ENCODE measurements at places on chromosomes 2 and 18. TPM values are rescaled to one million over a fixed set of nuclear protein-coding genes. Genes with fewer than 3 reads are reported as not detected.

ZNF396 gene
- 2.2 TPM for total RNA-seq

GRCh38 chr2:72141881-72142451, 5.7 kb downstream of the CYP26B1 start:
- DNase-seq, result no peak

DNA sequence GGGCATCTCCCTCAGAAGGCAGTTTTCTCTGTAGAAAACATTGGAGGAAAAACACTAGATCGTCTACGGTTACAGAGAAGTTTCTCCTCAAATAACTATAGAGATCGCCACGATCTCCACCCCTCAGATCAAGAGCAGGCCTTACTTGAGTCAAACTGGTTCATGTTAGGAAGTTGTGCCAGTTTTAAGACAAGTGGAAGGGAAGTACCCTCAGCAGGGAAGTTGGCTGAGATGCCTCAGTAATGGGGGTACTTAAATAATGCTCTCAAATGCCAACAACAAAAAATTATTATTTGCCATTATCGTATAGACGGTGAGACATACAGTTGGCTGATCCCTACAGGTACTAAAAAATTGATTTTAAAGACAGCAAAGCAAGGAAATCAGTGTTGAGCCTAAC, 8.2 kb upstream of the SMAD7 start:
- DNase-seq, result no peak

GRCh38 chr2:136031711-136032110, 46.3 kb upstream of the DARS1 start:
- no peak for DNase-seq

GRCh38 chr18:78174737-78175136, 804.9 kb upstream of the SALL3 start:
- no peak for DNase-seq

GRCh38 chr2:187994464-187995331, 297.0 kb upstream of the GULP1 start:
- peak; percentile 10 for DNase-seq

DNA sequence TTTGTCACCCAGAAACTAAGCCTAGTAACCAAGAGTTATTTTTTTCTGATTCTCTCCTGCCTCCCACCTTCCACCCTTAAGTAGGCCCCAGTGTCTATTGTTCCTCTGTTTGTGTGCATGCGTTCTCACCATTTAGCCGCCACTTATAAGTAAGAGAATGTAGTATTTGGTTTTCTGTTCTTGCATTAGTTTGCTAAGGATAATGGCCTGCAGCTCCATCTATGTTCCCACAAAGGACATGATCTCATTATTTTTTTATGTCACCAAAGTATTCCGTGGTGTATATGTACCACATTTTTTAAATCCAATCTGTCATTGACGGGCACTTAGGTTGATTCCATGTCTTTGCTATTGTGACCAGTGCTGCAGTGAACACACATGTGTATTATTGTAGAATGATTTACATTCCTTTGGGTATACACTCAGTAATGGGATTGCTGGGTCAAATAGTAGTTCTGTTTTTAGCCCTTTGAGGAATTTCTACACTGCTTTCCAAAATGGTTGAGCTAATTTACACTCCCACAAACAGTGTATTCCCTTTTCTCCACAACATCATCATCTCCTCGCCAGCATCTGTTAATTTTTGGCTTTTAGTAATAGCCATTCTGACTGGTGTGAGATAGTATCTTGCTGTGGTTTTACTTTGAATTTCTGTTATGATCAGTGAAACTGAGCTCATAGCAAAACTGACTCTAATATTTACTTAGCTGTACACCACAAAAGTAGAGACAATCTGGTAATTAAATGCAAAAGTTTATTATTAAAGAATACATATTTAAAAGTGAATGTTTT, 660.1 kb upstream of the SLC8A1 start:
- no peak for DNase-seq

GRCh38 chr2:204353823-204354222, 191.5 kb upstream of the PARD3B start:
- peak; percentile 19 for DNase-seq

- DNase-seq, result no peak
Measured at GRCh38 chr2:239498981-239499634, 98.3 kb upstream of the HDAC4 start.

GRCh38 chr18:11990539-11990938, 9.2 kb downstream of the IMPA2 start:
- DNase-seq, result no peak

GRCh38 chr2:99403084-99403483, 65.9 kb downstream of the EIF5B start:
- DNase-seq, result no peak

DNA sequence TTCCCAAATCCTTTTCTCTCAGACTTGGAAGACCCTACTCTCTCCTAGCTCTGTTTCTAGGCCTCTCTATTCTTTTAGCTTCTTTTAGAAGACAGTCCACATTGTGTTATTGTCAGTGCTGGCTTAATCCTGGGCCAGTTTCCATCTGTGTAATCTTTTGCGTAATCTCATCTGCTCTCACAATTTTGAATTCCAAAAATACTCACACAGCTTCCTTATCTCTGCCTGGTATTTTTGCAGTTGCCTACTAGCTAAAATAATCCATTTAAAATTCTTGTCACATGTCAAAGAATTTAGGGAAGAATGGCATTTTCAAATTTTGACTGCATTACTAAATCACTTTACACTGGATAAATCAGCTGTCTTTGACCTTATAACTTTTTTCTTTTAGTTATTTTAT, 200.6 kb upstream of the MEX3C start:
- DNase-seq, result no peak

DNA sequence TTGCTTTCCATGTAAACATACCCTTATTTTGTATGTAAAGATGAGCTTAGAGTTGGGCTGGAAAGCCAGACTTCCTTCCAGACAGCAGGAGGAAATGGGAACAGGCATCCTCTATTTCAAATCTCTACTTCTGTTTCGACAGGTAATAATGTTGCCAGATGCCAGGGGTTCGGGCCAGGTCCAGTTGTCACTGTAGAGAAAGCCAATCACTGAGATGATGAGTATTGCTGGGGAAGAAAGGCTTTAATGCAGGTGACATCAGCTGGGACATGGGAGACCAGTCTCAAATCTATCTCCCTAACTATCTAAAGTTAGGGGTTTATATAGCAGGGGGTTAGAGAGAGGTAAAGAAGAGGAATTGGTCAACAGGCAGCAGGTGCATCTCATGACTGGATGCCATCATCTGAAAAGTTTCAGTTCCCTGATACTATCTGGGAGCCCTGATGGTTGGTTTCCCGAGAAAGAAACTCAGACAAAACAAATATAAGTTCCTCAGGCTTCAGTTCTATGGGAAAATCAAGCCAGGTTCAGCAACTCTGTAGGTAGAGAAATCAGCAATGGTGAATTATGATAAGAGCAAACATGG, 9.3 kb upstream of the MTCL1 start:
- DNase-seq, result no peak

DNA sequence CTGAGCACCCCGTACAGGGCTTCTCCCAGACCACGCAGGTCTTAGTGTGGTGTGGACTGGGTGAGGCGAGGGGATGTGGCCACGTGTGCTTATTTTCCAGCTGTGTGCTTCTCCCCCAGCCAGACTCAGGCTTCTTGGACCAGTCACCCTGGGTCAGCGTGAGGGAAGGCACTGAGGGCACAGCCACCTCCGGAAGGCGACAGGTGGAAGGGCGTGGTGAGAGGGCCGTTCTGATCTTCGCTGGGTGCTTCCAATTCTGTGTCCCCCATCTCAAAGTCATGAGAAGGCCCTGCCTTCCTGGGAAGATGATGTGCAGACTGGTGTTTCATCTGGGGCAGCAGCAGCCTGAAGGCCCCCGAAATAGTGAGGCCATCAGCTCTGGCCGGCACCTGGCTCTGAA, 169.7 kb upstream of the MYCN start:
- DNase-seq, result no peak

DNA sequence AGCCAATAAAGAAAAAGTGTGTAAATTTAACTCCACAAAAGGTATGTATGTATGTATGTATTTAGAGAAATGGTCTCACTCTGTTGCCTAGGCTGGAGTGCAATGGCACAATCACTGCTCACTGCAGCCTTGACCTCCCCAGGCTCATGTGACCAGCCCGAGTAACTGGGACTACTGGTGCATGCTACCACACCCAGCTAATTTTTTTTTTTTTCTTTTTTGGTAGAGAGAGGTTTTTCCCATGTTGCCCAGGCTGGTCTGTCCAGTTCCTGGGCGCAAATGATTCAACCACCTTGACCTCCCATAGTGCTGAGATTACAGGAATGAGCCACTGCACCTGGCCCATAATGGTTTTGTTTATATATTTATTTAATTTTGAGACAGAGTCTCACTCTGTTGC, 67.1 kb downstream of the CERKL start:
- no peak for DNase-seq

Data from RPMI7951 (cell line).